ENCODE measurements at places on chromosomes 3 and 15. TPM values are rescaled to one million over a fixed set of nuclear protein-coding genes. Genes with fewer than 3 reads are reported as not detected.

Gene IL5RA
- not detected for total RNA-seq

Gene XIRP1
- total RNA-seq = not detected

Gene ACVR2B
- 2.2 TPM for total RNA-seq

Gene RTP4
- total RNA-seq = 2.0 TPM

Gene BSN
- total RNA-seq = under 0.01 TPM

Gene ERC2
- not detected for total RNA-seq

Gene SPATA12
- total RNA-seq = not detected

Gene GHSR
- total RNA-seq = not detected

Gene LNP1
- 4.2 TPM for total RNA-seq

Gene GRAMD1C
- 1.3 TPM for total RNA-seq
